ENCODE measurements at places on chromosomes 7 and 10. TPM values are rescaled to one million over a fixed set of nuclear protein-coding genes. Genes with fewer than 3 reads are reported as not detected.

The FANK1 gene
- total RNA-seq: 2.2 TPM

The TMEM229A gene
- total RNA-seq: not detected

The EPHB6 gene
- 0.32 TPM for total RNA-seq

The COL28A1 gene
- 2.6 TPM for total RNA-seq

The CXCL12 gene
- 0.29 TPM for total RNA-seq

The SUN3 gene
- total RNA-seq: not detected

The TCF7L2 gene
- total RNA-seq: 2.9 TPM

Measured in LHCN-M2 (cell line).